ENCODE measurements at places on chromosomes 12 and 14.

DNA sequence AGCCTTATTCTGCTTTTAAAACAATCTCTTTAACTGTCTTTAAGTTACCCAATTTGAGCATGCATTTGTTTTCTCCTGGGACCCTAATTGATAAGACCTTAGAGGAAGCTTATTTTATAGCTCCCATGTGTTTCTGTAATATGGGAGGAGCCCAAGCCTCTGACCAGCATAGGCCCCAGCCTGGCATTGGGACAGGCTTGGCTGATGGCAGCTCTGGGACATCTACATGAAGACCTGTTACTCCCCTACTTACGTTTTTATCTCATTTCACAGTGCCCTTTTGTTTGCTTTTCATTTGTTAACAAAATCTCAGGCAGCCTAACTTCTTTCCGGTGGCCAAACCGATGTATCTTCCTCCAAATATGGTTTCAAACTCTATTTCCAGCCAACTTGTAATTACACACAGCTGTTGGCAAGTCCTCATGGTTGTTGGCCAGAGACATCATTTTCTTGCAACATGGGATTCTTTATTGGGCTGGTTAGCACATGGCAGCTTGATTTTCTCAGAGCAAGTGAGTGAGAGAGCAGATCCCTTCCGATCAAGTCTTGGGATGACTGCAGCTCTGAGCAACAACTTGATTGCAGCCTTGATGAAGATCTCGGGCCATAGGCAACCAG, 1117.5 kb downstream of the AACS start:
- DNase-seq, result no peak

DNA sequence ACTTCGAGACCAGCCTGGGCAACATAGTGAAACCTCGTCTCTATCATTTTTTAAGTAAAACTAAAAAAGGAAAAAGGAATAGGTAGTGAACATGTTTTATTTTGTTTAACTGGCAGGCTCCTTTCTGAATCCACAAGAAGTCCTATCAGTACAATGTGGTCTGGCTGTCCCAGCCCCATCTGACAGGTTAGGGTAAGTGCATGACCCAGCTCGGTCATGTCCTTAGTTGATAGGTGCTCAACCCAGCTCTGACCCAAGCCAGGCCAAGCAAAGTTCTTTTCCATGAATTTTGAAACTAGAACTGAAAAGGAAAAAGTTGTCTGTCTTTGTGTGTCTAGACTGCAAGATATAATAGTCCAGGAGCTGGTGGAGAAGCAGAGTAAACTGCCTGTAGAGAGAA, 4.7 kb upstream of the NRDE2 start:
- no peak for DNase-seq

GRCh38 chr12:72390146-72390545, 118.0 kb downstream of the TRHDE start:
- peak; percentile 9 for DNase-seq

DNA sequence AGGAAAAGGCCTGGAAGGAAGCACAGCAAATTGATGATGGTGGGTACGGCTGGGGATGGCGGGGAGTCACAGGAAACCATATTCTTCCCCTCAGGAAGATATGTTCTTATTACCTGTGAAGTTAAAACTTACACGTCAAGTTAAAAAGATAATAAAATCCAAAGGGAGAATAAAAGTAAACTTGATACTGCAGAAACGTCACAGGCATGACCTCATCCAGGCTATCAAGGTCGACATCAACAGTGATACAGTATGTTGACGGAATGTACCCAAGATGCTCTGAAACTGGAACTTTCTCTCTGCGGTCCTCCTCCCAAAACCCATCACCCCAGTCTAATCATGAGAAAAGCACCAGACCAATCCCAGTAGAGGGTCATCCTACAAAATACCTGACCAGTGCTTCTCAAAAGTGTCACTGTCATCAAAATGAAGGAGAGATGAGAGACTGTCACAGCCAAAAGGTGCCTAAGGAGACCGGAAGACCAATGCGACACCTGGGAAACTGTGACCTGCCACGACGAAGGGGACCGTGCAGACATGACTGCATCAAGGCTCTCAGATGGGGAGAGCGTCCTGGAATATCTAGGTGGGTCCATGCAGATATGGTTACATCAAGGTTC, 74.6 kb downstream of the SCARB1 start:
- no peak for DNase-seq

- no peak for DNase-seq
Observed at GRCh38 chr12:101117842-101118241, 92.2 kb downstream of the SLC5A8 start.

- DNase-seq, result no peak
Observed at GRCh38 chr14:91119556-91120311, 5.9 kb downstream of the DGLUCY start.

GRCh38 chr12:105740970-105741725, 397.6 kb downstream of the NUAK1 start:
- no peak for DNase-seq

GRCh38 chr12:101777978-101778377, 38.7 kb upstream of the SYCP3 start:
- no peak for DNase-seq

Measured in HFF-Myc (cell line).